ENCODE measurements at places on chromosomes 2 and 18.

DNA sequence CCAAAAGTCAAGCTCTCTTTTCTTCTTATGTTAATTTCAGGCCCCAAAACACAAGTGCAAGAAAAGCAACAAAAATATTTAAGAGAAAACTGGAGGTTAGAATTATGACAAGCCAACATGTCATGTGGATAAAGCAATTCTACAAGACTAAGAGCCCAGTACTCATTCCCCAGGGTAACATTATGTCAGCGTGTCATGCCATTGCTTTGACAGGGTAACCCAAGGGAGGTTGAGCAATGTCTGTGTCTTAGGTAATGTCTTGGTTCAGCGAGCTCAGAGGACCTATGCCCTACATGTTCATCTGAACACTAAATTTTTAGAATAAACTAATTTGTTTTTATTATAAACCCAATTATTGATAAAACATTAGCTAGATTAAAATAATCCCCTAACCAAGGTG is 173.2 kb upstream of the ZNF804A start:
- DNase-seq: no peak

GRCh38 chr2:183215917-183216316 is 91.7 kb downstream of the NUP35 start:
- DNase-seq: no peak

GRCh38 chr2:100831831-100832230 is 11.9 kb downstream of the NPAS2 start:
- DNase-seq: no peak

DNA sequence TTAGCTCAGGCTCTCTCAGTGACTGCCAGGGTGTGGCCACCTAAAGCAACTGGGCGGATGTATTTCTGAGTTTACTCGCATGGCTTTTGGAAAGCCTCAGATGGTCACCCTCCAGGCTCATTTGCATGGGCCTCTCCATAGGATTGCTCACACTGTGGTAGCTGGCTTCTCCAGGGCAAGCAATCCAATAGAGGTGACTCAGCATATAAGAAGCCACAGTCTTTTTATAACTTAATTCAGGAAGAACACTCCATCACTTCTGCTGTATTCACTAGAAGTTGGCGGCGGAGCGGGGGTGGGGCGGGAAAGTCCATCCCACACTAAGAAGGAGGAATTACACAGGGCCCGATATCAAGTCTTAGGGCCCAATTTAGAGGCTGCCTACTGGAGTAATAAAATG is 3.6 kb upstream of the DOK6 start:
- DNase-seq: no peak

- no peak for DNase-seq
Observed at GRCh38 chr2:205760157-205760556, 77.9 kb downstream of the NRP2 start.

DNA sequence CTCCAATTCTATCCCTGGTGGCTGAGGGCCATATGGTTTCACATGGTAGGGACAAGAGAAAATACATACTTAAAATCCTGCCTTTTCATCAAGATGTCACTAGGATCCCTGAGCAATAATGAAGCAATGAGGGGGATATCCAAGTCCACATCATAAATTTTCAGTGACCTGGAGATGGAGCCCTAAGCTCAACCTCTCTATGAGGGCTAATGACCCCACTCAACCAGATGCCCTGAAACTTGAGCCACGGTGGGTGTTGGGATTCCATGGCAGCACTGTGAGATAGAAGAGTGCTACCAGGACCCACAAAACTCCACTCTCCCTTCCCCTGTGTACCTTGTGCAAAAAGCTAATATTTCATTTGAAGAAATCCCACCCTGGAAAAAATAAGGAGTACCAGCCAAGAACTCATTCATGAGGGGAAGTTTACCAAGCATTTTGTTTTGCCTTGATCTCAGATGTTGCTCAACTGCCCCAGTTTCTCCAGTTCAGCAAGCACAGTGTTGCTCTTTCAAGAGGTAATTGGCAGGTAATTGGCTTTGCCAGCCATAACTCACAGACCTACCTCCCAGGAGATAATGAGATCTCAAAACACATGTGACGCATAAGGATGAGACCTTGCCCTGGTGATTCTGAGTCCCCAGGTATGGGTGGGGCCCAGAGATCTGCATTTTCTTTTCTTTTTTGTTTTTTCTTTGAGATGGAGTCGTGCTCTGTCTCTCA is 51.0 kb upstream of the TTC39C start:
- no peak for DNase-seq

DNA sequence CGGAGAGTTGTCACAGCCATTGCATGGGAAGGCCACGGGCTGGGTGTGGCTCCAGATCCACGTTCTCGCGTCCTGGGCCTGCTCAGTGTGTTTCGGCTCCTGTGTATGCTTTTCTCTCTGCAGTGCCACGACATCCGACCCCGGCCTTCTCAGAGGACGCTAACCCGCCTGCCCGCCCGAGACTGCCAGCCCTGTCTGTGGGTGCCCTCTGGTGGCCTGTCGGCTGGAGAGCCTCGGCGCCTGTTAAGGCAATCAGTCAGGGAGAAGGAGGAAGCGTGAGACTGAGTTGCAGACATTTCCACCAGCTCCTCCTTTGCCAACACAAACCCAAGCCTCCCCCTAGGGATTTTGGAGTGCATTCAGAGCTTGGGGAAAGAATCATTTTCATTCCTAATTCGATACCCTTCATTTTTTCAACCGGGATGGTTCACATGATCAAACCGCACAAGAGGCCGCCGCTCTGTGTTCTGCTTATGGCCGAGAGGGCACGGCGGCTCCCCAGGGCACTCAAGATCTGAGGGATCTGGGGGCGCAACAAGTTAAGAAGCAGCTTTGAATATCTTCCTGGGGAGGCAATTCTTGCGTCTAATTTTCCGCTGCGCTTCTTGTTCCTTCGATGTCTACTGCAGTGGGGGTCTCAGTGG is 37.5 kb upstream of the ZBTB7C start:
- peak; percentile 64 for DNase-seq

GRCh38 chr2:83747141-83747540 is 711.9 kb downstream of the SUCLG1 start:
- DNase-seq: no peak

DNA sequence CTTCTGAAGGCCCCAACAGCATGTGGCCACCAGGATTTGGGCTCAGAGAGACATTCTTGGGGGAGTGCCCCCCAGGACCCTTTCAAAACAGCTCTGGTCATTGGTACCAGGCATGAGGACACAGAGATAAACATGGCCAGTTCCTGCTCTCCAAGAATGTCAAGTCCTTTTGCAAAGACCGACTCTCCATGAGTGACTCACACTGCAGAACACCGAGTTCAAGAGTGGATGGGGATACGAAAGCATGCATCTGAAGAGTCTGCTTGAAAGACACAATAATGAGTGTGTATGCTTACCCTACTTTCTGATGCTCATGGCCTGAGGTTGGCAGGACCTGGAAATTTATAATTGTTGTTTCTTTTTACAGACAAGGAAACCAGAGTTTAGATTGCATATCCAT is 450.6 kb downstream of the TSN start:
- no peak for DNase-seq

DNA sequence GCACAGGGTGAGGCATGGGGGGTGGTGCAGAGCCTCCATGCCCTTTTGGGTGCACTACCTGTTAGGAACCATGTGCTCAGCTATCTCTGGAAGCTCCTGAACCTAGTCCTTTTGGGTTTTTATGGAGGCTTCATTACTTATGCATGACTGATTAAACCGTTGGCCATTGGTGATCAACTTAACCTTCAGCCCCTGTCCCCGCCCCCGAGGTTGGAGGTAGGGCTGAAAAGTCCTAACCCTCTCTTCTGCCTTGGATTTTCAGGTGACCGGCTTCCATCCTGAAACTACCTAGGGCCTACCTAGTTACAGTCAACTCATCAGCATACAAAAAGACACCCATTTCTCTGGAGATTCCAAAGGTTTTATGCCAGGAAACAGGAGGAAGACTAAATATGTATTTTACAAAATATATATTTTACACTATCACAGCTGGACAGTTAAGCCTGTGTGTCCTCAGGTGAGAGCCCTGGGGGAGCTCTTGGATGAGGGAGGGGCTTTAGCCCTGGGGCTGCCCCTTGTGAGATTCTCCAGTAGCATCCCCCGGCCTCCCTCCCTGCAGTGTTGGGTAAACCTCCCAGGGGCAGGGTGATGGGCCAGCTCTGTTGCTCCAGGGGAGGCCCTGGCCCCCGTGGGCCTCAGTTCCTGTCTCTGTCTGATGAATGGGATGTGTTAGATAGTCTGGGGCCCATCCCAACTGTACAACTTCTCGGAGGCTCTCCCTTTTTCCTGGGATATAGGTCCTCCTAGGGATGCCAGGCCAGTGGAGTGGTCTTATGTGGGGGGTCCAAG is 24.1 kb downstream of the GLI2 start:
- DNase-seq: no peak

- DNase-seq: no peak
Observed at GRCh38 chr2:236545248-236545658, 24.4 kb upstream of the ACKR3 start.

GRCh38 chr2:153546358-153546757 is 67.8 kb upstream of the RPRM start:
- DNase-seq: no peak

DNA sequence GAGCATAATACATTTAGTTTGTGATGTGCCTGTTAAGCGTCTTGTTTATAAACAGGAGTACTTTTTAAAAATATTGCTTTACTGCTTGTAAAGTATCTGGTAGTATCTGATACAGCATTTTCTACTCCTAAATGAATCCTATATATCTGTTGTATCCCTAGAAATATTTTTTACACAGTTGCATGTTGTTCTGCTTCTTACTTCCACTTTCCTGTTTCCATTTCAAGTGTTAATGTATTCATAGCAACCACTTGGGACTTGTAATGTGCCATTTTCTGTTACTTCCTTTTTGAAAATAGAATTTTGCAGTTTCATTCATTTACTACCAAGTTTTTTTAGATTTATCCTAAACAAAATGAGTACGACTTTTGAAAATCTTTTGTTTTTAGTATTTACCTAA is 24.9 kb downstream of the CCNT2 start:
- no peak for DNase-seq

DNA sequence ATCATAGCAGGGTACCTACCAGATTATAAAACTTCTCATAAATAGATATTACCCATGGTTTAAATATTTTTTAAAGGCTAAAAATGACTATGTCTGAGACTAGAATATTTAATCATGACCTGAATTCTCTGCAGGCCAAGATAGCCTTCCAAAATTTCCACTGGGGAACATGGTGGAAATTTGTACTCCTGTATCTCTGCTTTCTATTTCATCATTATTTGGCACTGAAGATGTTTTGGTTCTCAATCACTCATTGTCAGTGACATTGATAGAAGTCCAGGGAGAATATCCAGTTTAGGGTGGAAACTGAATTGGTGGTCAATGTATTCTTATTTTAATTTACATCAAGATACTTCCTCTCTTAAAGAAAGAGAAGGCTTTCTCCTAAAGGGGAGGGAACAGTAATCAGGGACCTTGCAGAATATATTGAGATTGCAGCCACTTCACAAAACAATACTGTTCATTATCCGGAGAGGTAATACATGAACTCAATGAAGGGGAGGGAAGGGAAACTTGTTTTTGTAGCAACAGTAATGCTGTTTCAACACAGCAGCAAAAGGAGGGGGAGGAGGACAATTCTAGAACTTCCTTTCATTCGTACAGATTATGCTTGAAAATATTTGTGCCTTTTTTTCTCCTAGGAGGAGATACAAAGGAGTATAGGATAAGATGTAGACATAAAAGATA is 34.1 kb downstream of the EEF1B2 start:
- DNase-seq: no peak

GRCh38 chr2:11644293-11644692 is 25.7 kb downstream of the NTSR2 start:
- DNase-seq: no peak

GRCh38 chr2:105627534-105627933 is 117.2 kb upstream of the NCK2 start:
- DNase-seq: no peak

Measured in HuH-7 (cell line).